ENCODE measurements at places on chromosomes 2 and 18.

- peak; percentile 40 for DNase-seq
Measured at GRCh38 chr2:177604271-177605065, 211.9 kb downstream of the AGPS start.

DNA sequence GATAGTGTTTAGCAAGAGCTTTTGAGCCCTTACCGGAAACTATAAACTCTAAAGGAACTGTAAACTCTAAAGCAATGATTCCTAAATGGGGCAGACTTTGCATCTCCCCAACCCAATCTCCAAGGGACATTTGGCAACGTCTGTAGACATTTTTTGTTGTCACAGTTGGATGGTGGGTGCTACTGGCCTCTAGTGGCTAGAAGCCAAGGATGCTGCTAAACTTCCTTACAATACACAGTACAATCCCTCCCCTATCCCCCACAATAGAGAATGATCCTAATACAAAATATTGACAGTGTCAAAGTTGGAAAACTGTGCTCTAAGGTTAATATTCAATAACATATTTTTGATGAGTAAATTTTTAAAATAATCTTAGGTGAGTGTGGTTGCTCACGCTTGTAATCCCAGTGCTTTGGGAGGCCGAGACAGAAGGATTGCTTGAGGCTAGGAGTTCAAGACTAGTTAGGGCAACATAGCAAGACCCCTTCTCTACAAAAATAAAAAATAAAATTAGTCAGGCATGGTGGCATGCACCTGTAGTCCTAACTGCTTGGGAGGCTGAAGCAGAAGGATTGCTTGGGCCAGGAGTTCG lies 66.7 kb downstream of the PTPN4 start:
- peak; percentile 55 for DNase-seq

GRCh38 chr2:204201507-204201906 lies 264.9 kb downstream of the ICOS start:
- DNase-seq, result no peak

DNA sequence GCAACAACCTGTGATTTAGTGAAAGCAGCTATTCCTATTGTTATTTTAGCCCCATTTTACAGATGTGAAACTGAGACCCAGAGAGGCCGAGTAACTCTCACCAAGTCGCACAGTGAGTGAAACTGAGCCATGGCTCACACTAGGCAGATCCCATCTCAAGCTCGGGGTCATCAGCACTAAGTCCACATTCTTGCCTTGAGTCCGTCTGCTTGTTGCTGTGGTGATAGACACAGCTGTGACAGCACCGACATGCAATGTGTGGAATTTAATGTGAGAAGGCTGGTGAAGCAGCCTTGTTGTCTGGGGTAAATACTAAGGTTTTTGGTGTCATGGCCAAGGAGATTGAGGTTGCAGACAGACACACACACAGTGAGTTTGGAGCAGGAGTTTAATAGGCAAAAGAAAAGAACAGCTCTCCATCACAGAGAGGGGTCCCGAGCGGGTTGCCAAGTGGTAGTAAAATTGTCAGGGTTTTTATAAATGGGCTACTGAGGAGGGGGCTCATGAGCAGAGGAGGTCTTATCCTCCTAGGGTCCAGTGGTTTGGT lies 40.2 kb upstream of the GMCL1 start:
- peak; percentile 83 for DNase-seq

DNA sequence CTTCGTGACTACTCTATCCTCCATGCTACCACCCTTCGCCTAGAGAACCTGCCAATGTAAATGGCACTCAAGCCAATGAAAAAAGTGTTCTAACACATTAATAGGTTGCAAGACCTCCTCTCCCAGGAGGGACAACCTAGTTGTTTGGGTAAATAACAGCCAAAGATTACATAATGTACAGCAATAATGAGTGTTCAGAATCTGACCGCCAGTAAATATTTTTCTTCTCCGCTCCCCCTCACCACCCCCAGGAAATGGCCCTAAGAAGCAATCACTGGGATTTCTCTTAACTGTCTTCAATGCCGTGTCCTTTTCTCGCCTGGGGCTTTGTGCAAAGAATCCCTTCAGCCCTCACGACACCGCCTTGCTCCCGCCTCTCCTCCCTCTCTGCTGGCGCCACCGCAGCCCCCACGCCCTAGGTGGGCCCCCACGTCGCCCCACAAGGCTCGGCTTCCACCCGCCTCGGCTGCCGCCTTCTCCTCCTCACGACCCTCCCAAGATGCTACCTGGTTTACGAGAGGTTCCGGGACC lies 458 bp downstream of the HYCC2 start:
- DNase-seq, result peak; percentile 22

DNA sequence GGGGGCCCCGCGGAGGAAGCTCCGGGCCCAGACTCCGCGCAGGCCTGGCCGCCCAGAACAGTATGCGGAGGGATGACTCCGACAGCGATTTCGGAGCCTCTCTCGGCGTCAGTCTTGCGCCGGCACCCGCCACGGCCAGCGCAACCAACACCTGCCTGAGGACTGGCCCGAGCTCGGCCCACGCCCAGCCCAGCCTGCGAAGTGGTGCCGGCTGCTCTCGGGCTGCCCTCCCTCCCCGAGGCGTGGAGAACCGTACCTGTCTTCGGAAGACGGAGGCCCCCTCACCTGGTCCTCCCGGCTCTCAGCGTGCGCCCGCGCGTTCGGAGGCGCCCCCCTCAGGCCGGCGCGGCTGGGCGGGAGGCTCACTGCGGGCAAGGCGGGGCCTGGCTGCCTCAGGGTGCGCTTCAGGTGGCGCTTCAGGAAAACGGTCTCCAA lies at the start of gene M1AP:
M1AP (minus strand) TSS at position 322 of the 435 bp plus-strand sequence. CDS start 8,055 bp downstream, outside the sequence.
- DNase-seq, result no peak

DNA sequence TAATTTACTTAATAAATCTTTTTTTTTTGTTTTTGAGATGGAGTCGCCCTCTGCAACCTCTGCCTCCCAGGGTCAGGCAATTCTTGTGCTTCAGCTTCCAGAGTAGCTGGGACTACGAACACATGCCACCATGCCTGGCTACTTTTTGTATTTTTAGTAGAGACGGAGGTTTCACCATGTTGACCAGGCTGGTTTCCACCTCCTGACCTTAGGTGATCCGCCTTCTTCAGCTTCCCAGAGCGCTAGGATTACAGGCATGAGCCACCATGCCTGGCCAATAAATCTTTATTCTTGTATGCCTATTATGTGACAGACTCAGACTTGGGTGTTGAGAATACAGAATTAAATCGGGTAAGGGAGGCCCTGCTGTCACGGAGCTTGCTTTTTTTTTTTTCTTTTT lies 16.7 kb upstream of the ASXL2 start:
- no peak for DNase-seq

DNA sequence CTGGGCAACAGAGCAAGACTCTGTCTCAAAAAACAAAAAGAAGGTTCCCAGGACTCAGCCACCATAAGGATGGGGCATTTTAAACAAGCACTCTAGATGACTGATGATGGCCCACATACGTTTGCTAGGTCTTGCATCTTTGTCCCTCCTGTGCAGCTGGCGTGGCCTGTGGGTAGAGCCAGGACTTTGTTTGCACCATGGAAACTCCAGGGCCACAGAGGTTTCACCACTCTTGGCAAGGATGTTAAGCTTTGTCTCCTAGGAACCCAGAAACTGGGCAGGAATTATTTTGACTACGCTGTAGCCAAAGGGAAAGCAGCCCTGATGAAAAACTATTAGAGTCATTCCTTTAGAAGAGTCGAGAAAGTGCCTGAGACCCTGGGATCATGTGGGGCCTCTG lies 75.3 kb upstream of the STPG4 start:
- DNase-seq, result no peak

- DNase-seq, result peak; percentile 59
Measured at GRCh38 chr2:237691029-237691907, 63.9 kb downstream of the LRRFIP1 start.

GRCh38 chr2:156340804-156341451 lies 8.4 kb upstream of the NR4A2 start:
- peak; percentile 75 for DNase-seq

DNA sequence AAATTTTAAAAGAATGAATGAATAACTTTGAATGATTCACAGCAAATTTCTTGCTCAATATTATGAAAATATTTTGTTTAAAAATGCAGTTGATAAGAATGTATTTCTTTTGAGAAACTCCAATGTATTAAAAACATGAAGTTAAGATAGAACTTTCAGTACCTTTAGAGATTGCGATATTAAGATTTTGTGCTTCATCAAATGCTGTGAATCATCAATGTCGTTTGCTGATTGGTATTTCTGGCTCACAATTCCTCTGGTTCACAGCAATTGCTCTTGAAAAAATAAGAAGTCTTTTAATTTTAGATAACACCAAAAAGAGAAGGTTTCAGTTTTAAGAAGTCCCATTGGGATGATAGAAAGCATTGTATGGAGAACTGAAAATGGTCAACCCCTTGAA lies 228.7 kb downstream of the IKZF2 start:
- no peak for DNase-seq
